Activated CD8-positive, alpha-beta T cell treated with anti-CD3 and anti-CD28 coated beads for 36 hours (primary cell): ENCODE measurements at places on chromosomes 12 and 14. TPM values are rescaled to one million over a fixed set of nuclear protein-coding genes. Genes with fewer than 3 reads are reported as not detected.

Gene BHLHE41
- total RNA-seq, result not detected

Gene ARHGAP9
- total RNA-seq, result 128 TPM

Gene KLHDC1
- total RNA-seq, result 1.2 TPM

Gene ZC3H14
- 50.3 TPM for total RNA-seq

Gene RAD9B
- total RNA-seq, result 1.9 TPM

DNA sequence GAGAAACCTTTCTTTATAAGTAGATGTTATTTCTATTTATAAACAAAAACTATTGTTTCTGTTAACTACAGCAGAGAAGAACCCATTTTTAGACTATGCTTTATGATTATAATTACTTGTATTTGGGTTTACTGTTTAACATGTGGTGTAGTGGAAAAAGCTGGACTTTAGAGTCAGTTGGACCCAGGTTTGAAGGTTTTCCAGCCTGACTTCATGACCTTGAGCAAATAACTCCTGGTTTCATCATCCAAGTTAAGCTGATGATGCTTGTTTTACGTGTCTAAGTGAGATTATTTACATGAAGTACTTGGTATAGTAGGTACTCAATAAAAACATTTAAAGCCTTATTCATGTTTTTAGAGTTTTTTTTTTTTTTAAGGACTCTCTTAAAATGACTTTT lies 221.8 kb upstream of the ARHGAP5 start:
- peaks cover 47% of the 10 kb centered on the region for H3K36me3 ChIP-seq
- H3K4me3 ChIP-seq, result no peak overlapping the region
- H3K27me3 ChIP-seq, result no peaks in the 10 kb centered on the region
- no peak overlapping the region for H3K27ac ChIP-seq

- peaks cover 36% of the 10 kb centered on the region for H3K36me3 ChIP-seq
- peak overlapping the region; percentile 96 for H3K27ac ChIP-seq
- peak; percentile 72 for DNase-seq
- peaks cover 66% of the 10 kb centered on the region for H3K4me1 ChIP-seq
Observed at GRCh38 chr12:110577864-110578693, 5.0 kb downstream of the PPTC7 start.

GRCh38 chr12:125089083-125089482 lies 23.8 kb downstream of the AACS start:
- peaks cover 11% of the 10 kb centered on the region for H3K36me3 ChIP-seq
- no peak overlapping the region for H3K27ac ChIP-seq
- no peaks in the 10 kb centered on the region for H3K27me3 ChIP-seq
- H3K4me1 ChIP-seq, result no peaks in the 10 kb centered on the region

DNA sequence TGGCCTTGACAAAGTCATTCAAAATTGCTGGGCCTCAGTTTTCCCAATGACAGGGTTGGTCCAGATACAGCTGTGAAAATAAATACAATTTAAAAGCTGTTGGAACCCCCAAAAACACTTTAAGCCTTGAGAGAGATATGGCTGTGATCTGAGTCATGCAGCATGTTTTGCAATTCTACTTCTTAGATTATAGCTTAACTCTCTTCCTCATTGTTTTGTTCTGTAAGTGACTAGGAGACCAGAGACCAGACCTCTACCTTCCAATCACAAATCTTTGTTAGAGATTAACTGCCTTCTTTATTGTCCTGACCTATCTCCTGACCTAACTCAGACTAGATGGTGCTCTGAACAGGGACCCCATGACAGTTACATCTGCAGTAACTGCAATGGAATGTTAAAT lies 198.1 kb downstream of the STXBP6 start:
- H3K36me3 ChIP-seq, result no peaks in the 10 kb centered on the region
- no peak for DNase-seq
- peaks cover 4% of the 10 kb centered on the region for H3K27me3 ChIP-seq

DNA sequence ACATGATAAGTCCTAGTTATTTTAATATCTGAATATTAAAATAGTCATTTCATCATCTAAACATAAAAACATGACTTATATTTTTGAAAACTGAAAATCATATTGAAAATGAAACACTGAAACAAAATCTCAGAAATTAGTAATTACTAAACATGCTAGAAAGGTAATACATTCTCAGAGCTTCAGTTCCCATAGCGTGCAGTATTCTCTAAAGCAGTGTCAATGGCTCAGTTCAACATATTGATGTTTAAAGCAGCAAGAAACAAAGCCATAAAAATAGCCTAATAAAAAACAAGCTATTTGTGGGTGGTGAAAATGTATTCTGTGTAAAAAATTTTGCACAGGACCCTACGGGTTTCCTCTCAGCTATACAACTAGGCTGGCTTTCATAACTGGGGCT lies 1337.4 kb downstream of the FSCB start:
- H3K27ac ChIP-seq, result no peak overlapping the region
- no peaks in the 10 kb centered on the region for H3K4me1 ChIP-seq
- H3K4me3 ChIP-seq, result no peak overlapping the region
- DNase-seq, result no peak

DNA sequence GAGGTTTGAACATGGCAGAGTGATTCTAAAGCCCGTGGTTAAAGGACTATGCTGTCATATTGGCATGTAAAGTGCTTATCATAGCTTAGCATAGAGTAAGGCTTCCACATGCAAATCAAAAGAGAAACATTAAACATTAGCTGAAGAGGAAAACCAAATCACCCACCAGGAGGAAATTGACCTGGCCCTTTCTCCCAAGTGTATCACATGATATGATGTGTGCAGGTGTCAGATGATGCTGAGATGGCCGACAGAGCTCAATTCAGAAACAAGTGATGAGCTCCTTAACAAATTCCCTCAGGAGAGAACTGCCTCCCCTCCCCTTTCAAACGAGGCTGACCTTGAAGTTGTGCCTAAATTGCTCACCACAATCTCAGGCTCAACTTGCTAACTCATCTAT lies 217.1 kb upstream of the BTG1 start:
- no peaks in the 10 kb centered on the region for H3K27me3 ChIP-seq
- peaks cover 18% of the 10 kb centered on the region for H3K36me3 ChIP-seq
- H3K27ac ChIP-seq, result peak overlapping the region; percentile 93
- peak overlapping the region; percentile 77 for H3K4me3 ChIP-seq
- DNase-seq, result peak; percentile 24

GRCh38 chr12:30447061-30447750 lies 248.5 kb downstream of the IPO8 start:
- H3K4me3 ChIP-seq, result no peak overlapping the region
- H3K36me3 ChIP-seq, result no peaks in the 10 kb centered on the region
- no peaks in the 10 kb centered on the region for H3K4me1 ChIP-seq
- DNase-seq, result no peak

- H3K4me3 ChIP-seq, result no peak overlapping the region
- peaks cover 24% of the 10 kb centered on the region for H3K4me1 ChIP-seq
- H3K27ac ChIP-seq, result no peak overlapping the region
Observed at GRCh38 chr12:116067892-116068291, 209.6 kb downstream of the MED13L start.

DNA sequence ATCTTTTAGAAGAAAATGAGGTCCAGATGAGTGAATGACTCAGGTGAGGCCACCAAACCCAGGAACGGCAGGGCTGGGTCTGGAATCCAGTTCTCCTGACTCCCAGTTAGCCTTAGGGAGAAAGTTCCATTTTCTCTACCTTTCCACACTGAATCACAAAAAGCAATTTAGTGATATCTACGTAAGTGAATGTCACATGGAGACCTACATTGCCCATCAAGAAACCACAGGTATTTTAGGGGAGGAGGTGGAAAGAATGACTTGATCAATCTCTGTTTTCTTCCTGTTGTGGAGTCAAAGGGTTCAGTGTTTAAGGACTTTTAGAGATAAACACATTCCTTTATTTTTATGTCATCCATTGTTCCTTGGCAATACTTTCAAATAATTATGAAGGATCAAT lies 106.9 kb upstream of the PTPRB start:
- peaks cover 8% of the 10 kb centered on the region for H3K27me3 ChIP-seq
- H3K4me3 ChIP-seq, result no peak overlapping the region
- no peaks in the 10 kb centered on the region for H3K36me3 ChIP-seq
- no peaks in the 10 kb centered on the region for H3K4me1 ChIP-seq
- no peak for DNase-seq
- H3K27ac ChIP-seq, result no peak overlapping the region

DNA sequence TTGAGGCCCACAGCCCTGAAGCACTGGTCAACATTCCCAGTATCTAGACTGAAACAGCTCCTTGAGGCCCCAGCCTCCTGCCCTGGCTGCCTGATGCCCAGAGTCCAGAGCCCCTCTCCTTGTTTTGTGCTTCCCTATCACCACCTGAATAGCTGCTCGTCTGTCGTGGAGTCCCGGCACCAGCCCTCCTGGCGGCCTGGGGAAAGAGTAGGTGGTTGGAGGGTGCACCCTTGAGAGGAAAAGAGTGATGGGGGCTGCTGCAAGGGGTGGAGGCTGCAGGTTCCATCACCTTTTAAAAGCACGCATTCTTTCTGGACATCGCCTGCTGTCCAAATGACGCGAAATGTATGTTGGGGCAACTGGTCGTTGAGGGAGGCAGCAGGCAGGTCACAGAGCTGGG lies 3.2 kb downstream of the RABGGTA start:
- H3K27me3 ChIP-seq, result no peaks in the 10 kb centered on the region
- no peak for DNase-seq
- H3K36me3 ChIP-seq, result peaks cover 21% of the 10 kb centered on the region
- H3K4me3 ChIP-seq, result no peak overlapping the region

DNA sequence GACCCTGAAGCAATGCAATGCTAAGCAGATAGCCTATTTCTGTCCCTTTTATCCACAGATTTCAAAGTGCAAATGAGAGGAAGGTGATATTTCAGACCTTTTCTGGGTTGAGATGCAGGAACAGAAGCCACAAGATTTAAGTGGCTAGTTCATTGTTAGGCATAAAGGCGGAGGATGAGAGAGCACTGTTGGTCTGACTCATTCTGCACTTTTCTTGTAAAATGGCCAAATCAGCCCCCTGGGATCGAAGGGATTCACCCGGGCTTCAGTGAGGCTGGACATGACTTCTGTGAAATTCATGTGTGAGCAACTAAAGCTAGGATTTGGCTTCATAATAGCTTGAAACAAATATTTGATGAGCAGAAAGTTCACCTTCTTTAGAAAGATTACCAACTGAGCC lies 101.9 kb upstream of the OVCH1 start:
- H3K27ac ChIP-seq, result no peak overlapping the region
- no peak for DNase-seq
- no peaks in the 10 kb centered on the region for H3K4me1 ChIP-seq

GRCh38 chr12:116009805-116010204 lies 267.7 kb downstream of the MED13L start:
- peaks cover 13% of the 10 kb centered on the region for H3K36me3 ChIP-seq
- no peak for DNase-seq
- H3K27ac ChIP-seq, result no peak overlapping the region
- H3K27me3 ChIP-seq, result no peaks in the 10 kb centered on the region
- no peak overlapping the region for H3K4me3 ChIP-seq

- no peak overlapping the region for H3K4me3 ChIP-seq
- DNase-seq, result no peak
- H3K27me3 ChIP-seq, result no peaks in the 10 kb centered on the region
- no peaks in the 10 kb centered on the region for H3K36me3 ChIP-seq
- no peaks in the 10 kb centered on the region for H3K4me1 ChIP-seq
Observed at GRCh38 chr12:105841840-105842239, 296.9 kb downstream of the NUAK1 start.

DNA sequence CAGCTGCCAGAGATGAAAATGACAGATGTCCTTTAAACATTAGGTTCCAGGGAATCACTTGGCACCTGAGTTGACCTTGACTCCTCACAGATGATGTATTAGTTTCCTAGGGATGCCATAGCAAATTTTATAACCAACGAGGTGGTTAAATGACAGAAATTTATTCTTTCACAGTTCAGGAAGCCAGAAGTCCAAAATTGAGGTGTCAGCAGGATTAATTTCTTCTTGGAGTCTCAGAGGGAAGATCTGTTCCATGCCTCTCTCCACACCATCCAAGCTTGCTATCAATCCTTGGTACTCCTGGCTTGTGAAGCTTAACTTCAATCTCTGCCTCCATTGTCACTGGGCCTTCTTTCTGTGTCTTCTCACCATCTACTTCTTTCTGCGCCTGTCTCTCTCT lies 249.7 kb upstream of the BTG1 start:
- DNase-seq, result no peak
- H3K4me3 ChIP-seq, result no peak overlapping the region
- H3K27me3 ChIP-seq, result no peaks in the 10 kb centered on the region

DNA sequence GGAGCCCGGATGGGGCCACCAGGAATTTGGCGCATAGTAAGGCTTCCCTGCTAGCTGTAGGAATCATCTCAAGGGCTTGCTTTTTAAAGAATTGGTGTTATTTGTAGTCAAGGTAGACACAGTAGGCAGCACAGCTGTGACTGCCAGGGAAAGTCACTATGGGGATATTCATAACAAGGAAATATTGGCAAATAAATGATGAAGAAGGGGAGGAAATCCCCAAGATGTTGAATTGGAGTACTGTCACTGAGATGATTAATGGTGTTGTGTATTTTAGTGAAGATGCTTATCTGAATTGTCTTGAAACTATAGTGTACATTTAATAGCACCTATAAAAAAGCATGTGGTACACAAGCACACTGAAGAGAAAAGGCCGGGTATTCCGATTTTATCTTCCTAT lies 118.9 kb downstream of the NPAS3 start:
- no peaks in the 10 kb centered on the region for H3K27me3 ChIP-seq
- no peak overlapping the region for H3K4me3 ChIP-seq
- no peak overlapping the region for H3K27ac ChIP-seq
- H3K36me3 ChIP-seq, result no peaks in the 10 kb centered on the region
- no peak for DNase-seq

GRCh38 chr12:76943008-76943407 lies 64.2 kb upstream of the CSRP2 start:
- DNase-seq, result no peak
- no peaks in the 10 kb centered on the region for H3K27me3 ChIP-seq
- H3K27ac ChIP-seq, result no peak overlapping the region
- no peaks in the 10 kb centered on the region for H3K4me1 ChIP-seq

GRCh38 chr12:75856235-75856634 lies 175.3 kb downstream of the PHLDA1 start:
- H3K36me3 ChIP-seq, result no peaks in the 10 kb centered on the region
- H3K4me3 ChIP-seq, result no peak overlapping the region
- H3K4me1 ChIP-seq, result no peaks in the 10 kb centered on the region
- H3K27me3 ChIP-seq, result peaks cover 14% of the 10 kb centered on the region

DNA sequence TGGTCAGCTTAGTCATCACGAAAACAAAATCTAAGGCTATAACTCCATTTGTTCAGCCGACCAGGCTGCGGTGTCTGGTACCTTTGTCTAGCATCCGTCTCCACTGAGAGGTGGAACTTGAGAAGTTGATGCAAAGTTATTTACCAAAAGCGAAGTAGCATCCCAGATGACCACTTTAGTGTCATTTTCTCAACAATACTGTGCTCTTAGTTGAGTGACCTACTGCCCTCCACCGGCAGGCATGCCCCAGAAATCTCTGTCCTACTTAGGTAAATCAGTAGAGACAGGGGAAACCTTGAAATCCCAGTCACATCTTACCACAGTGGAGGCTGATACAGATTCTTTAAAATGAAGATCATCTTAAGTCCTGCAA lies 1.3 kb upstream of the ST8SIA1 start:
- H3K27ac ChIP-seq, result peak overlapping the region; percentile 50
- H3K27me3 ChIP-seq, result peaks cover 40% of the 10 kb centered on the region
- H3K4me3 ChIP-seq, result peak overlapping the region; percentile 84
- no peak for DNase-seq
- H3K4me1 ChIP-seq, result peaks cover 12% of the 10 kb centered on the region
